ENCODE measurements at places on chromosomes 6 and 20. TPM values are rescaled to one million over a fixed set of nuclear protein-coding genes. Genes with fewer than 3 reads are reported as not detected.

Gene POM121L2
- total RNA-seq = not detected

DNA sequence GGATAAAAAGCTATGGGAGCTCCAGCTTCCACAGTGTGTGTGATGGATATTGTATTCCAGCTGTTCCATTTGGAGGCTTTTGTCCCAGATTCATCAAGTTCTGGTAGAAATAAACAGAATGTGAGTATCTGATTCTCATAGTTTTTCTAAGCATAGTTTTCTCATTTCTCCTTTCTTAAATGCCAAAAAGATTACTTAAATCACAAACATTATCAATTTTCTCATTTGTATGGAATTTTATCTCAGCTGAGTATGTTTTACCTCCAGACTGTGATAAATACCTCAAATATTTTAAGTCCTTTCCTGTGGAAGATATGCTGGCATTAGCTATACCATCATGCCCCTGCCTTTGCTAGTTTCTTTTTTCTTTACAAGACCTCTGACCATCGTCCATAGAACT is 767.3 kb downstream of the TFAP2A start:
- no peak for DNase-seq

- DNase-seq = no peak
Measured at GRCh38 chr20:19588732-19589131, 169.3 kb upstream of the RIN2 start.

- DNase-seq = no peak
Measured at GRCh38 chr6:22008248-22008836, 288.5 kb downstream of the PRL start.
